ENCODE measurements at places on chromosomes 3 and 15.

- DNase-seq: no peak
Measured at GRCh38 chr3:42666022-42666421, 12.5 kb downstream of the ZBTB47 start.

- no peak for DNase-seq
Measured at GRCh38 chr15:101609742-101610610, 42.2 kb downstream of the TM2D3 start.

GRCh38 chr3:112390783-112391641, 58.1 kb downstream of the CD200 start:
- peak; percentile 66 for DNase-seq

- no peak for DNase-seq
Measured at GRCh38 chr3:101950985-101951733, 101.8 kb downstream of the NFKBIZ start.

GRCh38 chr3:22296601-22297000, 545.6 kb upstream of the ZNF385D start:
- no peak for DNase-seq

GRCh38 chr15:29252234-29252633, 17.4 kb downstream of the NSMCE3 start:
- DNase-seq: no peak

DNA sequence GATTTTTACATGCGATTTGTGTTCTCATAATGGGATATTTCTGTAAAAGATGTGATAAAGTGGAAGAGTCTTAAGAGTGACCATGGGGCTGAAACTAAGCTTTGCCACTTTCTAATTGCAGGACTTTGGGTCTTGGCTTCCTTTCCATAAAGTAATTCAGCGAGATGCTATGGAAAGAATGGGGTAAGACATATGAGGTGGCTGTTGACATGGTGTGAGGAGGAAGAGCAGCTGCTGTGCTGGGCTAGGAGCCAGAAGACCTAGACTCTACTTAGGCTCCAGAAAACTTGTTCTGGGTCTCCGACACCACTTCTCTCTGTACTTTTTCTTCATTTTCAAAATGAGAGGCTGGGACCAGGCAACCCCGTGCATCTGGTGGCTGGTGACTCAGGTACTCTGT, 654.5 kb upstream of the CFAP20DC start:
- no peak for DNase-seq

DNA sequence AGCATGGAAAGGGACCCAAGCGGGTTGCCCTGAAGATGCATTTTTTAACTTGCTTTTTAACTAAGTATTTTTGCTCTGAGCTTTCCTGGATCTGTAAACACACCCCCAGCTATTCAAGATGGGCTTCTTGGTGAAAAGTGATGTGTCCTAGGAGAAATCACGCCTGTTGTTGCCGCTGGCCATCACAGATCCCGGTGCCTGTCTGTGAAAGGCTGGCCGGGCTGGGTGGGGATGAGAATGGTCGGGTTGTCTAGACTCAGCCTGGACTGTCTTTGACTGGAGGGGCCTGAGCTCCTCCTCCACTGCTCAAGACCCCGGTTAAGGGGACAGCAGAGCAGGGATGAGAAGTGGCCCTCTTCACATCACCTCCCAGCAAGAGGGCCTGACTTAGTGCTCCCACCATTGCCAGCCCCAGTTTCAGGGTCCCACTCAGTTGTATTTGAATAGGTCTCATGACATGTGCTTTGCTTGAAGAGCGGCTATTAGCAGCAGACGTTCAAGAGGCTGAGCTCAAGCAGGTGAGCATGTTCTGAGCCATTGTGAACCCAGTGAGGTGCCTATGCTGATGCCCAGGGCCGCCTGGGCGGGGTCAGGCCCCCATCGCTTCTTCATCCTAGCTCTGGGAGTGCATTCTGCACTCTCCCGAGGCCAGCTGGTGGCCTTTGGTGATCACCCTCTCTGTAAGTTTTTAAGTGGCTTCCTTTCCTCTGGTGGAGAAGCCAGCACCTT, 79.9 kb downstream of the IGF1R start:
- peak; percentile 48 for DNase-seq

DNA sequence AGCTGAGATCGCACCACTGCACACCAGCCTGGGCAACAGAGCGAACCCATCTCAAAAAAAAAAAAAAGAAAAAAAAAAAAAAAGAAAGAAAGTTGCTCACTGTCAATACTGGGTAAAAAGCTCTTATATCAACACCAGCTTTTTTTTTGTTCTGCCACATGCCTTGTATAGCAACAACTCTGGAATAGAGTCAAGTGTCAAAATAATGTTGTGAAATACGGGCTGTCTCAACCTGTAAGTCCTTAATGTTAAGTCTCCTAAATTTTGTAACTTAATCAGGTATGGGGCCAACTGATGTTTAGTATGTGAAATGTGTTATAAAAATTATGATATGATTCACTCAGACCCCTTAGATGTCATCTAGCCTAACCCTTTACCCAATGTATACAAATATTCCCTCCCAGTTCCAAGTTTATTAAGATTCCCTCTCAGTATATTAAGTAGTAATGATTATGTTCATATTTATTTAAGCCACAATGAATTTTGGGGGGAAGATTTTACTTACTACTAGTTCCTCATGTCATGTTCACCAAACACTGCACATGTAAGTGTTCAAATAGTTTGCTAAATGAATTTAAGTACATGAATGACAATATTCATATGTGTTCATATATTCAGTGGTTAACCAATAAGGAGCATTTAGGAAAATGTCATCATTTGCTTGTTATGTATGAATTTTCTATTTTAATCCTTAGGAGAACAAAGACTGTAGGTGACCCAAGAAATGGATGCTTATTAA, 52.2 kb downstream of the GPR160 start:
- DNase-seq: no peak
